ENCODE measurements at places on chromosomes 11 and 22. TPM values are rescaled to one million over a fixed set of nuclear protein-coding genes. Genes with fewer than 3 reads are reported as not detected.

GRCh38 chr11:94028436-94028835 is 7.3 kb downstream of the HEPHL1 start:
- peak; percentile 86 for DNase-seq

GRCh38 chr11:73139476-73140198 is 2.5 kb downstream of the FCHSD2 start:
- DNase-seq = peak; percentile 51

- DNase-seq = no peak
Observed at GRCh38 chr11:33933602-33934001, 41.7 kb upstream of the LMO2 start.

Gene BATF2
- not detected for total RNA-seq

Gene TNRC6B
- total RNA-seq = 21.3 TPM

Gene TBC1D10A
- total RNA-seq = 19.5 TPM

- DNase-seq = peak; percentile 22
Observed at GRCh38 chr11:96783311-96783710, 393.5 kb downstream of the JRKL start.

GRCh38 chr11:36071917-36072500 is 128.1 kb downstream of the LDLRAD3 start:
- DNase-seq = no peak

GRCh38 chr22:47923011-47923427 is 1160.6 kb downstream of the TBC1D22A start:
- no peak for DNase-seq

- no peak for DNase-seq
Observed at GRCh38 chr11:125346179-125346530, 149.9 kb downstream of the FEZ1 start.

Gene CABP4
- total RNA-seq = 0.55 TPM

DNA sequence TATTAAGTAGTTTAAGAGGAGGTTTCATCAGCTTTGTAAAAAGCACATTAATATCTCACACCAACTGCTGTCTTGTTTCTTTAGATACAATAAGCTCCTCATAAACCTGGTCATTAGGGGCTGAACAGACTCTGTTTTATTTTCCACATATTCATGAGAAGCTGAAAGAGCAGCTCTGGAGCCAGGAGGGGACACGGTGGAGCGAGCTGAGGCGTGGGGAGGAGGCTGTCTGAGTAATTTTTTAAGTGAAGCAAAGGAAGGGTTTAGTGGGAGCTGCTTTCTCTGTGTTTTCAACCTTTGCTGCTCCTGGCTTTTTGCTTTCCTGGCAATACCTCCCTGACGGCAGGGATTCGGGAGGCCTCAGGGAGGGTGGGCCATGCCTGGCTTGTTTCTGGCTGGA is 67.0 kb upstream of the EIF3D start:
- no peak for DNase-seq

DNA sequence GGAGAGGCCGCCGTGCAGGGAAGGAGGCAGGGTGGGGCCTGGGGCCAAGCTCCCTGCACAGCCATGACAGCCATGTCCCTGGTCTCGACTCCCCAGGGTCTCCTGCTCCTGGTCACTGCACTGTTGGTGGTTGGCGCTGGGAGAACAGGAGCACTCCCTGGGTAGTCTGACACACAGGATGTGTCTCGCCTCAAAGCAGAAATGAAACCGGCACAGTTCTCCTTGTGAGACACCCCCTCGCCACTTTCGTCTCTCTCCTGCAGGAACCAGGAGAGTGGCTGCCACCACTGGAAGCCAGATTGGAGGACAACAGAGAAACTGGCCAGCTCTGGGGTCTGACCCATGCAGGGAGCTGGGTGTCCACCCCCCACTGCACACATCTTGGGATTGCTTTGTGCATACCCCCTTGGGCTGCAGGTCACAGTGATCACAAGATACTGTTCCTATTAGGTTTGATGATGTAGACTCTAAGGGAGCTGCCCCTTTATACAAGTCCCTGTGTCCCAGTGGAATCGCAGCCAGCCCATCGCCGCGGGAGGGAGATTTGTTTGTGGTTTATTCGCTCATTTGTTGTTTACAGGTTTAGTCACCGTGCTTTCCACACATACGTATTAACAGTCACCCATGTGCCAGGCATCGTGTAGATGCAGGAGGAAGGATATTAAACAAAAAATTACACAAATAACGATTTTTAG is 27.0 kb upstream of the YWHAH start:
- DNase-seq = no peak

DNA sequence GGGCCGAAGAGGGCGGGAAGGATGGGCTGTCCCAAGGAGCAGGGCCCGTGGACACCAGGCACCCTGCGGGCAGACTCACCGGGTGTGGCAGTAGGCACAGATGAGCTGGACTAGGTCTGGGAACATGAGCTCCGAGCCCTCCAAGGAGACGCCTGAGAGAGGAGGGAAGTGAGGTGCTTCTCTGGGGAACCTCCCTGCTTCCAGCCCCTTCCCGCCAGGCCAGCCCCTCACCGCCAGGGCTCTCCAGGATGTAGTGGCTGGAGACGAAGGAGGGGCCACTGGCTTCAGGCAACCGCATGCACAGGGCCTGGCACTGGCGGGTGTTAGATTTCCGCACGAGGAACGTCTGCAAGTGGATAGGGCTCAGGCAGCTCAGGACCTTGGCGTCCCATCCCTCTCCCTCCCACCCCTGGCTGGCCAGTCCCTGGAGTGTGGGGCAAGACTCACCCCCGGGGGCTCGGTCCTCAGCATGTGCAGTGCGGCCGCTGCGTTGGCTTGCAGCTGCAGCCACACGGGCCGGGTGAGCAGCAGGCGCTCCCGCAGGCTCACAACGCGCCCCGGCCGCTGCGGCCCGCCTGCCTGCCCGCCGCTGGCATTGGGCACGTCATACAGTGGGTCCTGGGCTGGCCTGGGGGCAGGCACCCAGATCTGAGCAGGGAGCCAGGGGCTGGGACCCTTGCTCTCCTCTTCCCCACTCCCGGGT is 552 bp downstream of the RIN1 start:
- DNase-seq = peak; percentile 58

DNA sequence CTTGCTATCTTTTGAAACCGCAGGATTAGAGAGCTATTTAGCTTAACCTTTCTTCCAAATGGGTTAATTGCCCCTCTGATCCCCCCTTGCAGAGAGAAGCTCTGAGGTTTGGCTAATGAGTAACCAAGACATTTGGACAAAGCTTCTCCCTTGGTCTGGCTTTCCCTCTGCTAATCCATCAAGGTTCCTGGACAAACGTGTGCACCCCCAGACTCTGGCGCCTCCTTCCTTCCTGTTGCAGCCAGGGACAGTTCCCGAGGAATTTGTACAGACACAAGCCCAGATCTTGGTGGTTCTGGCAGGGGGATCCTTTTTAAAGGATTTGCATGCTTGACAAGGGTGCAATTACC is 1.6 kb downstream of the KIAA1671 start:
- DNase-seq = no peak

- no peak for DNase-seq
Observed at GRCh38 chr11:45658292-45658991, 7.0 kb downstream of the CHST1 start.

Gene OR8D1
- not detected for total RNA-seq

- DNase-seq = no peak
Observed at GRCh38 chr11:69974528-69974927, 103.6 kb upstream of the ANO1 start.

Gene APLNR
- total RNA-seq = not detected

DNA sequence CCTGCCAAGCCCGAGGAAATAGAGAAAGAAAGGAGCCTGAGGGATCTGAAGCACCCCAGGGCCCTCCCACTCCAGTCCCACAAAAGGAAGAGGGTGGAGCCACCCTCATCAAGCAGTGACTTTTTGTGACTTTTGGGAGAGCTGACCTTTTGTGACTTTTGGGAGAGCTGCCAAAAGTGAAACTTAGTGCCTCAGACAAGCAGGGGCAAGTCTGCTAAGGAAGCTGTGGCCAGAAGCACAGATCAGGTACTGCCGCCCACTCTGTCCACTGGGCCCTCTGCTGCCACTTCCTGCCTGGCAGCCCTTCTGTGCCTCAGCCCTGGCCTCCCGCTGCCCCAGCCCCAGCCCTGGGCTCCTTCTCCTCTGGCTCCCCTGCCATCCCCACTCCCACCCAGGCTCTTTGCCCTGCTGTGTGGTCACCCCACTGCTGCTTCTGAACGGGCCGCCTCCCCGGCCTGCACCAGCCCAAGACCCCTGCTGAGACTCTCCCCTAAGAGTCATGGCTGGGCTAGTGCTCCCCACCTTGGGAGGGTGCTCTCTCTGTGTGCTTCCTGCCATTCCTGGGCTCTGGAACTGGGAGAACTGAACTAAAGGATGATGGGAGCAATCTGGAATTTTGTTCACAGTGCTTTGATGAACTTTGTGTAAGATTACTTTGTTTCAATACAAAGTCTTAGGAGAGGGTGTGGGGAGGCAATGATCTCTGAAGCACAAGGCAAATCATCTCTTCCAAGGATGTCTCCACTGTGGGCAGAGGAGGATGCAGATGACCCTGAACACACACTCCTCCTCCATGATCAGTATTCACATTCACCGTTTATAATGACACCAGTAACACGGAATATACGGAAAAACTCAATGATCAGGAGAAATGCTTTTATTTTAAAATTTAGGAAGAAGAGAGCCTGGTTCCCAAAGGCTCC is at the start of gene APOBEC3H:
TSS of gene APOBEC3H (plus strand) at position 147 of the 923 bp plus-strand sequence. CDS start 3,035 bp downstream, outside the sequence.
- peak; percentile 18 for DNase-seq

DNA sequence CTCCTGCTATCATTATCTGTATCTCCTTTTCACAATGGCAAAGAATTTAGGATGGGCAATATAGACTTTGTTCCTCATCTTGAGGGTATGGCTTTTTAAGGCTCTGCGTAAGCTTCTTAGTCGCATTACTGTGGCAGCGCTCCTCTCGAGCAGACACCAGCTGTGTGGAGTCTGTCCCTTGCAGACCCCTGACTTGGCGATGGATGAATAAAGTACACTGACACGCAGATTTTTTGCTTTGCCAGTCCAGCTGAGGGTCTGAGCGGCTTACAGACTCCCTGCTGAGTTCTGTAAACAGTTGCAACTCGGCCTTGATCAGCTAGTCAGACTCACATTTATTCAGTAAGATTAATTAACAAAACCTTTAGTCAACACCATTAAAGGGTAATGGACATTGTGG is 390.0 kb upstream of the CNTN5 start:
- no peak for DNase-seq

GRCh38 chr11:116162086-116162885 is 610.5 kb downstream of the BUD13 start:
- DNase-seq = no peak

DNA sequence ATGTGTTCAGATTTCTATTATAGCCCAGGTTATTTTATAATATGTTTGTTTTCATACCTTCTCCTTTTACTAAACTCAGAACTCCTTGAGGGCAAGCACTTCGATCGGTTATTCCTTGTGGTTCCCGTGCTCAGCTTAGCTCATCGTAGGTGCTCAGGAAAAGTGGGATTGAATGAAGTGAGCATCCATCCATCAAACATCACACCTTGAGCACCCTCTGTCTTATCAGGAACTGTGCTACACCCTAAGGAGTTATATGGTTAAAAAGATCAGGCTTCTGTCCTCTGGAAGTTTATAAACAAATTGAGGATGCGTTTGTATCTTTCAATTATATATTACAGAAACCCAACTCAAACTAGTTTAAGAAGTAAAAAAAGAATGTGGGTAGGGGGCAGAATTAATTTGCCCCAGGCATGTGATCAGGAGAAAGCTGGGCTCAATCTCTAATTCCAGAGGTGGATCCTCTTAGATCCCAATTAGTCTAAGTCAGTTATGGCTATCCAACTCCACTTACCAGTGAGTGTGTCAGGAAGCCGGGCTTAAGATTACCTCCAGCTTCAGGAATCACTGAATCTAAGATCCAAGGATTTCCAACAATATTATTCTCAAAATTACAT is 59.9 kb upstream of the RRAS2 start:
- DNase-seq = peak; percentile 75

DNA sequence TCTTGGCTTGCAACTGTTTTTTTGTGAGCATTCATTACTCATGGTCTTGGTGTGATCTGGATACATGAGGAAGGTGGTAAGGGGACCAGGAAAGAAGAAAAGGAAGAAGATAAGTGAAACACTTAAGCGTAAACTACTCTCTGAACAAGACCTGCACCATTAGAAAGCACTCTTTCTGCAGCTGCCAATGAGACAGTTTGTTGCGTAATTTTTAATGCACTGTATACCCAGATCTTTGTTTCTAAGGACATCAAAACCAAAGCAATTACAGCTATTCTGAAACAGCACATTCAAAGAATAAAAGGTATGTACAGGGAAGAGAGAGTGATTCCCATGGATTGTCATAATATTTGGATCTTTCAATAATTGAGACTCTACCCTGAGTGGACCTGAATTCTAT is 147.4 kb downstream of the BLID start:
- no peak for DNase-seq

DNA sequence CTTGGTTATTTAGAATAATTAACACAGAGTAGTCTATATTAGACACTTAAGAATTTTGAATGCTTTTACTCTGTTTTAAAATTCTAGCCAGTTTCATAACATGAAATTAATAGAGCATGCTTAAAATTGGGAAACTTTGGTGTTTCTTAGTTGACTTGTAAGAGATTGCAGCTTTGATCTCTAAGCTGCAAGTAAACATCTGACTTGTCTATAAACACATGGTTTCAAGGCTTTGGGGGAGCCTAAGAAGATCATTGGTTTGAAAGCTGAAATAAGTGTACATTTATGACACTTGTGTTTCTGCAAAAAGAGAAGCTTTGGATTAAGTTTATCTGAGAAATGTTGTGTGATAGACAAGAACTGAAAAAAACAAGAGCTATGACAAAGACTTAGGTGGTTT is 37.8 kb downstream of the YAP1 start:
- DNase-seq = no peak

GRCh38 chr11:66459138-66459778 is 7.4 kb upstream of the PELI3 start:
- no peak for DNase-seq

DNA sequence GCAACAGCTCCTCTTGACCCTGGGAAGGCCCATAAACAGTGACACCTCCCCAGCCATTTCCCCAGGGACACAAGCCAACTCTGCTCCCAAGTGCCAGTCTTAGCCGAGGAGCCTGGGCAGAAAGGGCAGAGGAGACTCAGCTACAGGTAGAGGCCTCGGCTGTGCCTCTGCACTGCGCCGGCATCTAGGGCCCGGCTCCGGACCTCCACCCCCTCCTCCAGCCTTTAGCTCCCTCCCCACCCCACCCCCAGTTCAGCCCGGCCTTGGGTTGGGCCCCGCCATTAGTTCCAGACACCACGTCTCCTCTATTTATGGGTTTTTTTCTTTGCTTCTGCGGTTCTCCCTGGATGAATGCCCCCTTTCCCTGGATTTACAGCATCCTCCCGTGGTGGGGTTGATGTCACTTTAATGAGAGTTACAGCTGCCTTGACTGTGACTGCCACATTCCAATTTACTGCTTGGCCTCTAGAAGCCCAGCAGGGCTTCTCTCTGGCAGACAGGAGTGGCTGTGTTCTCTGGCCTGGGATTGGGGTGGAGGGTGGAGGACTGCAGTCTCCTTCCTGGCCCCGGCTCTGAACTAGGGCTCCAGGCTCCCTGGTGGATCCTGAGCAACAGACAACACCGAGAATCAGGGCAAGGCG is 13.5 kb upstream of the OAF start:
- DNase-seq = no peak

DNA sequence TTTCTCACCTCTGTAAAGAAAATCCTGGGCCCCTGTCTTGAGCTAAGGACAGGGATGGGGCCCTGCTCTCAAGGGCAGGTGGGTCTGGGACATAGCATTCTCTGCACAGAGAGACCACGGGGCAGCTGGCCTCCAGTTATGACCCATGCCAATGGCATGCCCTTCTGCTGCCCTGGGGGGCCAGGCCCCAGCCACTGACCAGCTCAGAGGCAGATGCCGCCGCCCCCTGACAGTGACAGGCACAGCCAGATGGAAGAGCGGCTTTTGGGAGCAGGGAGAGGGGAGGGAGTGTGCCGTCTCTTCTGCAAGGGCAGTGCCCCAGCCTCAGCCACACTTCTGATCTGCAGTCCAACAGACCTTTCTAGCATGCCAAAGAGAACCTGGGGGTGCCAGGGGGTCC is 114.8 kb upstream of the NAV2 start:
- DNase-seq = no peak

Gene TNNT3
- total RNA-seq = not detected

Gene SLC2A11
- 8.0 TPM for total RNA-seq

Data from PC-3 (cell line).